ENCODE measurements at places on chromosomes 5 and 9.

DNA sequence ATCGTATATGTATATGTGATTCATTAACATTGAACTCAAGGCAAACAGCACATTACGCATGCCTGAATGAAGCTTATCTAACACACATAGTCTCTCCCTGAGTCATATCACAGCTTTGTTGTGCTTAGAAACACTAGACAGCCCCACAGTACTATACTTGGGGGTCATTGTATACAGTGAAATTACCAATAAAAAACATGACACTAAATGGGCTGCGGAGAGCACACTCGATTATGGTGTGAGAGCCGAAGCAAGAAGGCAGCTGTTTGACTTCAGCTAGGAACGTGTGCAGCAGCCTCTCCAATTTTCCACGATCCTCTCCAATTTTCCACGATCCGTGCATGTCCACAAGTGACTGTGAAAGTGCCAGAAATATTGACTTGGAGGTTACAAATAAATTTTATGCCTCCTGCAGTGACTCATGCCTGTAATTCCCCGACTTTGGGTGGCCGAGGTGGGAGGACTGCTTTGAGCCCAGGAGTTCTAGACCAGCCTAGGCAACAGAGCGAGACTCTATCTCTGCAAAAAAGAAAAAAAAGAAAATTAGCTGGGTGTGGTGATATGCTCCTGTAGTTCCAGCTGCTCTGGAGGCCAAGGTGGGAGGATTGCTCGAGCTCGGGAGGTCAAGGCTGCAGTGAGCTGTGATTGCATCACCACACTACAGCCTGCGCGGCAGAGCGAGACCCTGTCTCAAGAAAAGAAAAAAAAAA is 102.4 kb downstream of the DAPK1 start:
- DNase-seq: peak; percentile 77

DNA sequence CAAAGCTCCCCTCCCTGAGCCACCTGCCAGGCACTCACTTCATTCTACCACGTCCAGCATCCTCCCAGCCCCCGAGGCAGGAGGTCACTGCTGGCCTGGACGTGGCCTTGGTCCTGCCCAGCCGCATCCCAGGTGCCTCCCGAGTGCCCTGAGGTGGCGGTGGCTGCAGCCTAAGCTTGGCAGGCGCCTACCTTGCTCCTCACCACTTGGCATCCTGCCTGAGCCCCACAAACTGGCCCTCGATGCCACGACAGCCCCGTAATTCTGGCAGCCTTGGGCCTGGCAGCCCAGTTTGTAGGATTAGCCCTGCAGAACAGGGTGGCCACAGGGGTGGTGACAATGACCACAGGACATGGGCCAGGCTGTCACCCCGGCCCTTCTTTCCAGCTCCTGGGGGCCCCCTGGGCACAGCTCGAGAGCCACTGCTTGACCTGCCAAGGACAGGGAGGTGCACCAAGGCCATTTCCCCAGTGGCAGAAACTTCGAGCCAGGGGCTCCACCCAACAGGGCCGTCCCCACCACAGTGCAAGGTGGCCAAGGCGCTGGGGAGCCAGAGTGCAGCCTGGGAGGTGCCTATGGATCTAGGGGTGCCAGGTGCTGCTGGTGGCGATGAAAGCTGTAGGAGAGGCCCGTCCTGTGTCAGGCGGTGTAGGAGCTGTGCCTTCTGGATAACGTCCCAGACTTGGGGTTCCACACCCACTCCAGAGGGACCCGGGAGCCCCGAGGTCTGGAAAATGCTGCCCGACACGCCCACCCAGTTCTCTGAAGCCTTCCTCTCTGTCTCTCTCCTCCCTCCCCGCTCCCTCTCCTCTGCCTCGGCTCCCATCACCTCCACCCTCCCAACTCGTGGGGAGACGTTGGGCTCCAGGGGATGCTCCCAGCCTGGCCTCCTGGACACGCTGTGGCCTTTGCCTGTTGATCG is 18.4 kb downstream of the NKD2 start:
- DNase-seq: no peak

- no peak for DNase-seq
Measured at GRCh38 chr5:113181853-113182490, 205.4 kb downstream of the DCP2 start.

DNA sequence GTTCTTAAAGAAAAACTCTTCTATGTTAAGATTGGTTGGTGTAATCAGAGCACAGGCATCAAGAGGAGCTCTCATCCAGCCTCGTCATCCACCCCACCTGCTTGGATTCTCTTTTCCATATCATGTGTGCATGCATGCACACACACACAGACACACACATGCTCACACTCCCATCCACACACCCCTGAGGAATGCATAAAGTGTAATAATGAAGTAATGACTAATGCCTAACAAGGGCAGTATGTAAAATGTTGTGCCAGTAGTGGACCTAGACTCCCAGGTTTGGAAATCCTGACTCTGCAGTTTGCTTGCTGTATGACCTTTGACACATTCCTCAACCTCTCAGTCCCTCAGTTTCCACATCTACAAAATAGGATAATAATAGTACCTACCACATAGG is 280.0 kb upstream of the ANKRD55 start:
- DNase-seq: no peak

GRCh38 chr9:75775166-75775565 is 115.3 kb upstream of the PCSK5 start:
- DNase-seq: no peak
